NCI-H1105 treated with DMSO at 0.1 percent for 48 hours (cell line): ENCODE measurements at places on chromosomes 5 and 9.

DNA sequence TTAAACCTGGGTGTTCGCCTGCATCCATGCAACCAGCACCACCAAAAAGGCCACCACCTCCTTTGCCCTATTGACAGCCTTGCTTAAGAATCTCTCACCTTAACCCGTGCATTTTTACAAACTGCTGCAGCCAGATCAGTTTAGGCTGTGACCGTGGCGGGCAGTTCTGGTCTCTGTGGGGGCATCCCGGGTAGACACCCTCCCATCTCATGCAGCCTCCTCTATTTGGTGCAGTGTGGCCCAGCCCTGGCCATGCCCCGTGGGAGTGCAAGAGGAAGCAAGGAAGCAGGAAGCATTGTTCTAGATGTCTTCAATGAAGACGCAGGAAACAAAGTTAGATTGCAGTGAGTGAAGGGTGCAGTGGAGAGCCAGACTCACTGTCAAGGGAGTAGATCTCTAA is 108.8 kb upstream of the MVB12B start:
- DNase-seq, result no peak

- no peak for DNase-seq
These were observed 144.4 kb upstream of the TAS2R1 start for GRCh38 chr5:9774472-9775079.

DNA sequence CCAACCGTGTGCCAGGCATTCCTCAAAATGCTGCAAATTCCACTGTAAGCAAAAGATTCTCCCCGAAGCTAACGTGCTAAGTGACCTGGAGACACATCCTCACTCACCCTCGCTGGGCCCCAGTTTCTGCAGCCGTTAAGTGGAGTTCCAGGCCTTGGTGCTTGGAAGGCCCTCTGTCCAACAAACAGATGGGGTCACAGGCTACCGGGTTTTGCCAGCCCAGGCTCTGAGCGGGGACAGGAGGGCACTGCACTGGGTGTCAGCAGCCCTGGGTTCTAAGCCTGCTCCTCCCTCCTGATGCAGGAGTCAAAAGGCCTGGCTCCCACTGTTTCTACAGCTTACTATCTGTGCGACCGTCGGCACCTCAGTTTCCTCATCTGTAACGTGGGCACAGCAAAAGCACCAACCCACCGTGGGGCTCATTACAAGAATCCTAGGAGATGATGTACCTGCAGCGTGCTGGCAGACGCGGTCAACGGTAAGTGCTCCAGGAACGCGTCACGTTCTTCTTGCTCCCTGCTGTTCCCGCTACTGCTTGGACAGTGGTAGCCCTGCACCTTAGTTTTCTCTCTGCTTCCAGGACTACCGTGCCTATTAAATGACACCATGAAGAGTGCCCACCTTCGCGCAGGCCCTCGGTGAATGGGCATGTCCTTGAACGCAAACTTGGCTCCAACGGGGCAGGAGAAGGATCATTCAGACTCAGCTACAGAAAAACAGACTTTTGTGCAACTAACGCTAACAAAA is 84.8 kb downstream of the ADAMTS2 start:
- DNase-seq, result no peak

DNA sequence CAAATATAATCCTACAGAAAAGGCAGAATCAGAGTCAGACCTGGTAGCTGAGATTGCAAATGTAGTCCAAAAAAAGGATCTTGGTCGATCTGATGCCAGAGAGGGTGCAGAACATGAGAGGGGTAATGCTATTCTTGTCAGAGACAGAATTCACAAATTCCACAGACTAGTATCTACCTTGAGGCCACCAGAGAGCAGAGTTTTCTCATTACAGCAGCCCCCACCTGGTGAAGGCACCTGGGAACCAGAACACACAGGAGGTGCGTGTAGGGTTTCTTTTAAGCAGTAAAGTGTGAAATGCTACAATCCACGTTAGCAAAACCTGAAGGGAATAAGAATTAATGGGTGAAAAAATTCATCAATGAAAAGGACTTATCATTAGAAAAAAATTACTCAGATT is 145.8 kb downstream of the GIN1 start:
- DNase-seq, result no peak

- DNase-seq, result no peak
These were observed 164.5 kb downstream of the TMEM38B start for GRCh38 chr9:105858877-105859276.

GRCh38 chr9:128393970-128394369 is 22.8 kb downstream of the URM1 start:
- no peak for DNase-seq

DNA sequence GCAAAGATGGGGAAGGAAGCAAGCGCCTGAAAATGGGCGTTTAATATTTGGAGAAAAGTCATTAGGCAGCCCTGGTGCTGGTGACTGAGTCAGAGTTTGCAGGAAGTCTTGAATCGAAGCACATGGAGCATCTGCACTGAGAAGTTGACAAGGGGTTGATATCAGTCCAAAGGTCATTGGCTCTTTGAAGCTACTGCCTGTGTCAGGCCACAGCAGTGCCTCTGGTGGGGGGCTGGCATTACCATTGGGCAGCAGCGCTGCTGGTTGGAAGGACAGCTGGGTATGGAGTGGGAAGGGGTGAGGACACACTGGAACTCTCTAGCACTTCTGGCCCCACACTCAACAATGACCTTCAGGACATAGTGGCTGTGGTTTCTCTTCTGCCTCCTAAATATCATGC is 150.4 kb upstream of the ERCC6L2 start:
- no peak for DNase-seq

DNA sequence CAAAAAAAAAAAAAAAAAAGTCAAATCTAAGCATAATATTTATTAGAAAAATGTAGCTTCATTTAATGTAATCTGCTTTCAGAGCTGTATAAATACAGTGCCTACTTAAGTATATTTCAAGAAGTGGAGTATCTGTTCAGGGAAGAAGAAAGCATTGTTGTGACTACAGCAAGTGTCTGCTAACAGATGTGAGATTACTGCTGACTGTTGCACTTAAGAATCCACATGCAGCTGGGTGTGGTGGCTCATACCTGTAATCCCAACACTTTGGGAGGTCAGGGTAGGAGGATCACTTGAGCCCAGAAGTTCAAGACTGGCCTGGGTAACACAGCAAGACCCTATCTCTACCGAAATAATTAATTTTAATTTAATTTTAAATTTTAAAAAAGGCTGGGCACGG is 19.0 kb downstream of the KDM3B start:
- no peak for DNase-seq

DNA sequence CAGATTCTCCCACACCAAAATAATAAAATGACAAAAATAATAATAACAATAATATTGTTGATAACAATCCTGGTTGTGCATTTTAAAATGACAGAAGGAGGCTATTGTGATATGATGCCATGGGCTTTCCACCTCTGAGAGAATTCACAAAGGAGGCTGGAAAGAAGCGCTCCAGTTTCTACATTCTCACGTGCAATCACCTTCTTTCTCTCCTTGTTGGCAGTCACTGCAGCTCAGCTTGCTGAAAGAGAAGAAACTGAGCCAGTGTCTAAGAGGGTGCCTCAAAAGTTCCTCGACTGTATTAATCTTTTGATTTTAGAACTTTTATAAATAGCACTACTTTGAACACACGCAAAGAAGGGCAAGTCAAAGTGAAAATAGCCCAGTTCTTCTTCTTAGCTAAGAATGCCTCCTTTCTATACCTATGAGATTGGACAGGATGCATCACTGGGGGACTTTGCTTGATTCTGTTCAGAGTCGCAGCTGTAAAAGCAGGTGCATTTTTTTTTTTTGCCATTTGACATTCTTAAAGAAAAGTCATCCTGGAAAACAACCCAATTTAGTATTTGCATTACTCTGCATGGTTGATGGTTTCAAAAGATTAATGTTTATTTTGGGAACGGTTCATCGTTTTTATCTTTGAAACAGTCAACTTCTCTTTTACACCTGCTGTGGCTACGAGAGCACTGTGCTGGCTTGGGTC is 12.4 kb upstream of the SUB1 start:
- no peak for DNase-seq

- DNase-seq, result peak; percentile 33
These were observed 58.7 kb downstream of the NXNL2 start for GRCh38 chr9:88593537-88594185.

DNA sequence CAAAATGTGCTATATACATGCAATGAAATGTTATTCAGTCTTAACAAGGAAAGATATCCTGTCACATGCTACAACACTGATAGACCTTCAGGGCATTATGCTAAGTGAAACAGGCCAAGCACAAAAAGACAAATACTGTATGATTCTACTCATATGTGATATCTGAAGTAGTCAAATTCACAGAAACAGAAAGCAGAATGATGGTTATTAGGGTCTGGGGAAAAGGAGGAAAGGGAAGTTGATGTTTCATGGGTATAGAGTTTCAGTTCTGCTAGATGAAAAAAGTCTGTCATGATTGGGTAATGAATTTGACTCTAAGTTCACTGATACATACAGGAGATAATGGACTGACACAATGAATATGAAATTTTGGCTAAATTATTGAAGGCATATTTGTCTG is 11.2 kb upstream of the RIC1 start:
- DNase-seq, result no peak

DNA sequence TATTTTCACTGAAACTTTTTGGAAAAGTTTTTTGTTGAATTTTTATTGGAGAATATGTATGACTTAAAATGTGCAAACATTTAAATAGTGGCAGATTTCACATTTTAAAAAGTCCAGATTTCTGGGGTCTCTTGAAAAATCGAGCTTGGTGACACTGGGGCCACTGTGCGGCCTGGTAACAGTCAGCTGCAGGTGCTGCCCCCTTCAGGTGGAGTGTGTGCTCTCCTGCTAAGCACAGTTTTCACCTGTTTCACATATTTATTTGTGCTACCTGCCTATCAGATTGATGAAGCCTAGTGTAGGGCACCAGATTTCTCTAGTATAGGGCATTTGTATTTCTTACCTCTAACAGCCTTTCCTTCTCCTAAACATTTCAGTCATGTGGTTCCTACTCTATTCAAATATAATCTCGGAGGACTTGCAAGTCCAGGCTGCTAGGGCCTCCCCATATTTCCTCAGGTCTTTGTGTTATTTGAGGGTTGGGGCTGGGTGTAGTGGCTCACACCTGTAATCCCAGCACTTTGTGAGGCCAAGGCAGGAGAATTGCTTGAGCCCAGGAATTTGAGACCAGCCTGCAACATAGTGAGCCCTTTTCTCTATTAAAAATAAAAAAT is 95.8 kb upstream of the KLF9 start:
- no peak for DNase-seq

GRCh38 chr9:137801023-137801319 is 76.6 kb upstream of the CACNA1B start:
- DNase-seq, result no peak

GRCh38 chr5:158096835-158097234 is 237.9 kb upstream of the CLINT1 start:
- DNase-seq, result no peak

GRCh38 chr5:1390333-1390732 is 45.4 kb upstream of the CLPTM1L start:
- DNase-seq, result no peak

- no peak for DNase-seq
These were observed 30.8 kb downstream of the ZSWIM6 start for GRCh38 chr5:61362796-61363368.

- no peak for DNase-seq
These were observed 108.9 kb downstream of the ACTL7B start for GRCh38 chr9:108746864-108747263.

GRCh38 chr5:94260096-94260495 is 358.3 kb downstream of the KIAA0825 start:
- DNase-seq, result no peak

DNA sequence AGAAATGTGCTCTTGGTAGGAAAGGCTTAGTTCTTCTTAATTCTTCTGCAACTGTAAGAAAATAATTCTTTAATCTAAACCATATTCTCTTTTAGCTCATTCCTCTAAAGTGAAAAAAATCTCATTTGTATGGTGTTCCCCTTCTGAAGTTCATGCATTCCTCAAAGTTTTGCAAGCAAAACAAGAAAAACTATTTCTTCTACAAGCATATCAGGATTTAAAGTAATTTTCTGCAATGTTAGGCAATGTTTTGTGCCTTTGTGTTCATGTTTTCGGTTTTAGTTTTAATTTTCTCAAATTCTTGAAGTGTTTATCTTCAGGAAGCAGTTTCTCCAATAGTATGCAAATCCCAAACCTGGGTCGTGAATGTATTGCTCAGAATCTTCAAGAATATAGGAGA is 12.7 kb upstream of the GPR21 start:
- DNase-seq, result no peak

DNA sequence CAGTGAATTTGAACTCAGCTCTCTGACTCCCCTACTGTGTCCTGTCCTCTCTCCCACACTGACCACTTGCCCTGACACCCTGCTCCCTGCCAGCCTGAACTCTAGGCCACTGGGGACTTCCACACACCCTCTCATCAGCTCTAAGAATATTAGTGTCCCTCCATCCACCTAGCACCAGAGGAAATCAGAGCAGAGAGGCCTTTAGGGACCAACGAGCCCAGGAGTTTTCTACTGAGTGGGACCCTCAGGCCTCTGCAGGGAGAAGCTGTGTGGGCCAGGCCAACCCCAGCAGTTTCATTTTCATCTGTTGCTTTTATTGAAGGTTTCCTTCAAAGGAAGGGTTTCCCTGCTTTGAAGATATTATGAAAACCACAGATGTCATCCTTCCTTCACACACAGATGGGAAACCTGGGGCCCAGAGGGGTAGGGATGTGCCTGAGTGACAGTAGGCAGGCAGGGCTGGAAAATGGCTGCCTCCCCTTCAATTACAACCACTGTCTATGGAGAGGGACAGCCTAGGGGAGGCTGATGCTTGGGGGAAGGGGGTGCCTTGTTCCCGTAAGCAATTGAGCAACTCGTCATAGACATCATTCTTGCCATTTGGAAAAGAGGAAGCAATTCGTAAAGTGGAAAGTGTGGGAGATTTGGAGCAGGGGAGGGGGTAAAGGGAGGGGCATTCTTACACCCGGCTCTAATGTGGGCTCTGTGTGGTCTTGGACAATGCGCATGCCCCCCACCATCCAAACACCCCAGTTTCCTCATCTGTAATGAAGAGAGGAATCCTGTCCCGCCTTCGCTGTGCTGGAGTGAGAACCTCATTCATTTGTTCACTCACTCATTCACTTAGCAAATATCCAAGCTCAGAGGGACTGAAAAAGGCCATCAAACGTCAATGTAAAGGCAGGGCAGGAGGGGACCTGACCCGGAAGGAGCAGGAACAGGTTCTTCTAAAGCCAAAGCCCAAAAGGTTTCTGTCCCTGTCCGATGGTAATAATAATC is 3.9 kb downstream of the GLIPR2 start:
- DNase-seq, result no peak

- DNase-seq, result no peak
These were observed 348.7 kb upstream of the GRIN3A start for GRCh38 chr9:102087141-102087540.

DNA sequence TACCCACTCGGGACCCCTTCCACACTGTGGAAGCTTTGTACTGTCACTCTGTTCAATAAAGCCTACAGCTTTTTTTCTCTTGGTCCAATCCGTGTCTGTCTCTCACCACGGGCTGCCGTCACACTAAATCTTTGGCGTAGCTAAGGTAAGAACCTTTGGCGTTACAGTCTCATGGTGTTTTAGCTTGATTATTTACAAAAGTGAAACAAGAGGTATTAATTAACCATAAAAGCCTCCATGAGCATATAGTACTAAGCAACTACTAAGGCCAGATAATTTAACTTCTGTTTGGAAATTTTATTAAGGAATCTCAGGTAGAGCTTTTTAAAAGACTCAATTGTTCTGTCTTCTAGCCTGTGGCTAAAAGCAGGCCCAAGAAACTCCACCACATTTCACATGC is 370.7 kb upstream of the TRPC7 start:
- DNase-seq, result no peak
